ENCODE measurements at places on chromosomes 1 and 21.

- DNase-seq: no peak
These were observed 1.2 kb downstream of the PIGP start for GRCh38 chr21:37071561-37072273.

DNA sequence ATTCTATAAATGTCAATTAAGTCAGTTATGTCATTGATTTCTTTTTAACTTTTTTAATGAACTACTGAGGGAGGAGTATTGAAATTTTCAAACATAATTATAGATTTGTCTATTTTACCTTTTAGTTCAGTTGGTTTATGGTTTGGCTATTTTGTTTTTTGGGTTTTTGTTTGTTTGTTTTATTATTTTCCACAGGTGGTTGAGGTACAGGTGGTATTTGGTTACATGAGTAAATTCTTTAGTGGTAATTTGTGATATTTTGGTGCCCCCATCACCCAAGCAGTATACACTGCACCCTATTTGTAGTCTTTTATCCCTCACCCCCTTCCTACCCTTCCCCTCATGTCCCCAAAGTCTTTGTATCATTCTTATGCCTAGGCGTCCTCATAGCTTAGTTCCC lies 9.5 kb downstream of the TDRD5 start:
- DNase-seq: no peak

GRCh38 chr1:58926152-58926551 lies 142.3 kb upstream of the JUN start:
- DNase-seq: no peak

GRCh38 chr1:153698020-153698922 lies 19.8 kb downstream of the NPR1 start:
- no peak for DNase-seq

DNA sequence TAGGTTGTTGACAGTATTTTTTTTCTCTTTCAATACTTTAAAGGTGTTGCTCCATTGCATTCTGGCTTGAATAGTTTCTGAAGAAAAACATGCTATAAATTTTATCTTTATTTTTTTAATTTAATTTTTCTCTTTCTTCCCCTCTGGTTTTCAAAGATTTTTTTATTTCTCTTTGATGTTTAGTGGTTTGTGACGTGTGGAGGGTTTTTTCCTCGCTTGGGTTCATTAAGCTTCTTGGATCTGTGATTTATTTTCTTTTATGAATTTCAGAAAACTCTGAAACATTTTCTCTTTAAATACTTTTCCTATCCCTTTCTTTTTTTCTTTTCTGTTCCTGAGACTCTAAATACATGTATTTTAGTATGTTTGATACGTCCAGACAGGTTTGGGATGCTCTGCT lies 9.3 kb downstream of the SLC30A7 start:
- DNase-seq: no peak
